RCC 7860 (cell line): ENCODE measurements at places on chromosomes 2 and 18.

DNA sequence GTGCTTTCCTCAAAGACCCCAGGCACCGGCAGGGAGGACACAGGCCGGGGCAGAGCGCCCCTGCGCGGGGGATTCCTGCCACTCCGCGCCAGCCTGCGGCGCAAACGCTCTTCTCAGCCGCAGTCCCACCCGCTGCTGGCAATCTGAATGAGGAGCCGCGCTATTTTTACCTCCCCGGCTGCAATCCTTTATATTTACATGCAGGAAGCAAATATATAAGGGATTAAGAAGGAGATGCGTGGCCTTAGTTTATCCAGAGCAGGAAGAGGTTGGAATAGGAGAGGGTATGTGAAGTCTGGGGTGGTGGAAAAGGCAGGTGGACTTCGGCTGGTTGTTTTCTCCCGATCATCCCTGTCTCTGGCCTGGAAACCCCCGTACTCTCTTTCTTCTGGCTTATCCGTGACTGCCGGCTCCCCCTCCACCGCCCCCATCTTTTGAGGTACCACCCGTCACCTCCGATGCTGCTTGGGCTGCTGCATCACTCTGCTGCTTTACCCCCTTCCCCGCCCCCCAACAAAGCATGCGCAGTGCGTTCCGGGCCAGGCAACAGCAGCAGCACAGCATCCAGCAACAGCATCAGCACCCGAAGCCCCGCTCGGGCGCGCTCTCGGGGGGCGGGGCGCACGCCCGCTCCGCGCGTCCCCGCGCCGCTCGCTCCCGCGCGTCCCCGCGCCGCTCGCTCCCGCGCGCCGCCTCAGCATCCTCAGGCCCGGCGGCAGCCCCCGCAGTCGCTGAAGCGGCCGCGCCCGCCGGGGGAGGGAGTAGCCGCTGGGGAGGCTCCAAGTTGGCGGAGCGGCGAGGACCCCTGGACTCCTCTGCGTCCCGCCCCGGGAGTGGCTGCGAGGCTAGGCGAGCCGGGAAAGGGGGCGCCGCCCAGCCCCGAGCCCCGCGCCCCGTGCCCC is at the start of gene ADAM23:
ADAM23 (plus strand) TSS at position 700 of the 902 bp plus-strand sequence. CDS start 335 bp downstream, outside the sequence.
- DNase-seq = no peak

DNA sequence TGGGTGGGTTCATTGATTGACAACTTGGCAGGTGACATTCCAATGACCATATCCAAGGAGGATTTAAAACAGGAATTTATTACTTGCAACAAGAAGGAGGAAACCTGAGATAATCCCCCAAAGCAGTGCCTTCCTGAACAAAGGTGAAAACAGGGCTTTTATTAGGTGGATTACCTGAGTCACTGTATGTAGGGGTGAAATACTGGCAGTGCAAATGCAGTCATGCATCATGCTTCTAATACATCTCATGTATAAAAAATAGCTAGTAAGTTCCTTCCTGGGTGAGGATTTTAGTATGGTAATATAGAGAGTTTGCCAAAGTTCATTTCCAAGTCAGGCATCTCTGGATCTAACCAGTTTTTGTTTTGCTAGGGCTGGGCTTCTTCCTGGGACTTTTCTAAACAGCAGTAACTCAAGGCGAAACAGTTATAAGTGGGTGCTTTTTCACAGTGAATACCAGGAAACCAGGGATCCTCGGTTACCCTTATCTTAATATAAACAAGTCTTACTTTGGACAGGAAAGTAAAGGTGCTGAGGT is 583.4 kb upstream of the LRRTM1 start:
- no peak for DNase-seq

GRCh38 chr2:9405636-9406035 is 17.7 kb downstream of the ITGB1BP1 start:
- DNase-seq = no peak

GRCh38 chr2:99066075-99066958 is 75.2 kb upstream of the C2orf15 start:
- peak; percentile 44 for DNase-seq

DNA sequence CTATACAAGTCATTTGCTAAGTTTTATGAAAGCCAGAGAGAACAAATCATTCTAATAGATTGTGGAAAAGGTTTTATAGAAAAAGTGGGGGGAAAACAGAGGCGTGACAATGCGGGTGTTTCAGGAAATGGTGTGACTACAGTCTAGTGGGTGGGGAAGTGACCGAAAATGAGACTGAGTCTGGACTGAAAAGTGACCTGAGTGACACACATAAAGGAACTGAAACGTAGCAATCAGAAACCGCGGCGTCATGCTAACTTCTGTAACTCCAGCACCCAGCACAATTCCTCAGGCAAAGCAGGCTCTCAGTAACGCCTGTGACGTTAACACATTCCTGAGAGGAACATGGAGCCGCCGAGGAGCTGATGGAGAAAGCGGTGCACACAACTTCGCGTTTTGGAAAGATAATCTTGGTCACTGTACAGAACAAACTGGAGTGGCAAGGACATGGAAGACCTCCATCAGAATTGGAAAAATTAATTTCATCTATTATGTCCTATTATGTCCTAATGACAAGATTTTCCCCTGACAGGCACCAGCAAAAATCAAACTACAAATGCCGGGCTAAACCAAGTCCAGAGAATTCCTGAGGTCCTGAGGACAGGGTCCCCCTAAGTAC is 1.4 kb upstream of the CD226 start:
- no peak for DNase-seq

DNA sequence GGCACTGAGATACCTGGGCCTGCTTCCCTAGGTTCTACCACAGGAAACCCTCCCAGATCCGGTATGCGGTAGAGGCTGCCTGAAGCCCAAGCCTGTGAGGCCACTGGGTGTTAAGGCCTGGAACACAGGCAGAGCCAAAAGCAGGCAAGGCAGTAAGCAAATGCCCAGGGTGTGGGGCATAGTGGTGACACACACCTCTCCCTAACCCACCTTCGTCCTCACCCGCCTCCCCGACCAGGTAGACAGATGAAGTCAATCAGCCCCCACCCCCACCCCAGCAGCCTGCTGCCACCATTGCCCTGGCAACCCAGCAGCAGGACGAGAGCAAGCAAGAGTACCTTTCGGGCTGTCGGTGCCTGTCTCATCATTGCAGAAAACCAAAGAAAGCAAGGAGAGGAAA is 6.1 kb downstream of the DCTN1 start:
- no peak for DNase-seq

- peak; percentile 98 for DNase-seq
These were observed 22.0 kb downstream of the AP1S3 start for GRCh38 chr2:223815186-223815883.

DNA sequence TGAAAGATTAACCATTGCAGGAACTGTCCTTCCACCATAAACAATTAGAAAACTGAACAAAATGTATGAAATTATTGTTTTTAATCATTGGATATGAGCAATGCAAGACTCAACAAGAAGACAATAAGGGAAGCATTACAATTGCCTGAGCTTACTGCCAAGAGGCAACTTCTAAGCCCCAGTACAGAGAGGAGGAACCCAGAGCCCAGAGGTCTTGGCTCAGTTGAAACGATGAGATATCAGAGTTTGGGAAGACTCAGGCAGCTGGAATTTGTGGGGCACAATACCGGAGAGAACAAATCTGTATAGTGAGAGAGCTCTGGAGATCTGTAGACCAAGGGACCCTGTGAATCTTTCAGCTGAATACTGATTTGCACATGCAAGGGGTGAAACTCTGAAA is 80.6 kb upstream of the ZFP36L2 start:
- no peak for DNase-seq

DNA sequence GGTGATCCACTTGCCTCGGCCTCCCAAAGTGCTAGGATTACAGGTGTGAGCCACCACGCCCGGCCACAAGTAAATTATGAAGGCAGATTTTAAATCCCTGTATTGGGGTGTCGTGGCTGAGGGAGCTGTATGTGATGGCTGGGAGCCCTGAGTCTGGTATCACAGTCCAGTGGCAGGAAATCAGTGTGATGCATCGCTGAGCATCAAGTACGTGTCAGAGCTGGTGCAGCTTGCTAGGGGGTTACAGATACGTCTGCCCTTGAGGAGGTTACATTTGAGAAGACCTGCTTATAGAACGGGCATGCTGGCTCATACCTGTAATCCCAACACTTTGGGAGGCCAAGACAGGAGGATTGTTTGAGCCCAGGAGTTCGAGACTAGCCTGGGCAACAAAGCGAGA is 4.3 kb downstream of the ENOSF1 start:
- DNase-seq = peak; percentile 16

DNA sequence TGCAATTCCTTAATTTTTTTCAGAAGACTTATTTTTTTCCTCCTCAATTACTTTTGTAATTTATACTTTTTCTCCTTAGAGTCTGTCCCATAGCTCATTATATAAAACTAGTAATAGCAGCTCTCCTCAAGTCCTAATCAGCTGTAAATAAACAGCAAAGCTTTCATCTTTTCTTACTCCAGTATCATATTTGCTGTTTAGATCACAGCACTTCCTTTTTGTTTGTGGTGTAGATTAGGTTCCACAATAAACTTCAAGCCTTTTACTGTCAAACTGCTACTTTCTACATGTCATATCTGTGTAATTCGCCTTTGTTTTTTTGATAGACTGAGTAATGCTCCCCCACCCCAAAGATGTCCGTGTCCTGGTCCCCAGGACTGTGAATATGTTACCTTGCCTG is 25.5 kb downstream of the GCG start:
- no peak for DNase-seq

GRCh38 chr2:37232131-37232933 is 874 bp downstream of the NDUFAF7 start:
- no peak for DNase-seq

- peak; percentile 65 for DNase-seq
These were observed 128.3 kb downstream of the DNER start for GRCh38 chr2:229586012-229586411.

GRCh38 chr2:102094917-102095316 is 47.6 kb upstream of the IL1R1 start:
- peak; percentile 68 for DNase-seq

DNA sequence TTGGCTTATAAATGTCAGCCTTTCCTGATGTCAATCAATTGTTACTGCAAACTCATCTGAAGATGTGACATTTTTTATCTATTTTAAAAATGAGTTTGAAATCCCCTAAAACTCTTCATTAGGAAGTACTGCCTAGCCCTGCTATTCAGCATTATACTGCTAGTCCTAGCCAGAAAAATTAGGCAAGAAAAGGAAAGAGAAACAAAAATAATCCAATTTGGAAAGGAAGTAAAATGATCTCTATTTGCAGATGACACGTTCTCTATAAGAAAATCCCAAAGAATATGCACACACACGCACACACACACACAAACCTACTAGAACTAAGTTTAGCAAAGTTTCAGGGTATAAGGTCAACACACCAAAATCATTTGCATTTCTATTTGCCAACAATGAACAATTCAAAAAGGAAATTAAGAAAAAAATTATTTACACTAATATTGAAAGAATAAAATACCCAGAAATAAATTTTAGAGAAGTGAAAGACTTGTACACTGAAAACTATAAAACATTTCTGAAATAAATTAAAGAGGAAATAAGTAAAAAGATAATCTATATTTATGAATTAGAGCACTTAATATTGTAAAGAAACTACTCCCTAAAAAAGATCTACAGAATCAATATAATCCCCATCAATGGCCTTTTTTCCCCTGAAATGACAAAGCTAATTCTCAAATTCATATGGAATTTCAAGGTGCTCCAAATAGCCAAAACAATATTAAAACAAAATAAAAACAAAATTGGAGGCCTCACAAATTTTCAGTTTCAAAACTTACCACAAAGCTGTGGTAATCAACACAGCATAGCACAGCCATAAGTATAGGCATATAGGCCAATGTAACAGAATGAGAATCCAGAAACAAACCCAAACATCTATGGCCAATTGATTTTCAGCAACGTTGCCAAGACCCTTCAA is 433.7 kb upstream of the TRIB2 start:
- DNase-seq = no peak

- no peak for DNase-seq
These were observed 384.0 kb upstream of the TMEFF2 start for GRCh38 chr2:192578780-192579179.

DNA sequence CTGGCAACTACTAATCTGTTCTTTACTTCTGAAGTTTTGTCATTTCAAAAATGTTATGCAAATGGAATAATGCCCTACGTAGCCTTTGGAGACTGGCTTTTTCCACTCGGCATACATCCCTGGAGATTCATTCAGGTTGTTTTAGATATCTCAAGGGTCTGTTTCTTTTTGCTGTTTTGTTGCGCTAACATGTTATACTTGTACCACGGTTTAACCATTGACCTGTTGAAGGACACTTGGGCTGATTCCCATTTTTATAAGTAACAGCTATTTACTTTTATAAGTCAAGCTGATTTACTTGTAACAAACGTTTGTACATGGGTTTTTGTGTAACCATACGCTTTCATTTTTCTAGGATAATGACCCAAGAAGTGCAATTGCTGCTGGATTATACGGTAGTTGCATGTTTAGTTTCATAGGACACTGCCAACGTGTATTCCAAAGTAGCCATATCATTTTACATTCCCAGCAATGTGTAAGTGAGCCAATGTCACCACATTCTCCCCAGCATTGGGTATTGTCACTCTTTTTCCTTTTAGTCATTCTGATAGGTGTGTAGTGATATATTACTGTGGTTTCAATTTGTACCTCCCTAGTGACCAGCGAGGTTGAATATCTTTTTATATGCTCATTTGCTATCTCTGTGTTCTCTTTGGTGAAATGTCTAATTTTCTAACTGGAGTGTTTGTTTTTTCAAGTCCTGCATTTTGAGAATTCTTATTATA is 36.5 kb upstream of the STAT4 start:
- peak; percentile 21 for DNase-seq

GRCh38 chr2:238501311-238501710 is 74.6 kb downstream of the ASB1 start:
- no peak for DNase-seq

- peak; percentile 71 for DNase-seq
These were observed 918 bp upstream of the NABP1 start for GRCh38 chr2:191676790-191677645.

DNA sequence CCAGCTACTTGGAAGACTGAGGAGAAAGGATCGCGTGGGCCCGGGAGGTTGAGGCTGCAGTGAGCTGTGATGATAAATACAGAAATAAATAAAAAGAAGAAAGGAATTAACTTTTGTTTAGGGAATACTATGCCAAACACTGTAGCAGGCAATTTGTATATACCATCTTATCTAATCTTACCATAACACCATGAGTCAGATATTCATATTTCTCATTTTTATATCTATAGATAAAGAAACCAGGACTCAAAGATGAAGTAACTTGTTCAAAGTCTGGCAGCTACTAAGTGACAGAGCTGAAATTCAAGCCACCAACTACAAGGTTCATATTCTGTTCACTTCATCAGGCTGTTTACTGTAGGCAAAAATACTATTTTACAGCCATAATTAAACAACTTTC is 119.2 kb upstream of the SLC39A10 start:
- DNase-seq = no peak

GRCh38 chr2:232336241-232336736 is 42.3 kb upstream of the ALPP start:
- DNase-seq = no peak
